Fibroblast of mammary gland (primary cell): ENCODE measurements at places on chromosomes 1 and 21.

GRCh38 chr21:38804789-38805327 is 871 bp upstream of the ETS2 start:
- DNase-seq, result peak; percentile 58

GRCh38 chr1:170881268-170882265 is 53.8 kb upstream of the MROH9 start:
- peak; percentile 73 for DNase-seq

GRCh38 chr21:38810034-38810825 is 4.5 kb downstream of the ETS2 start:
- no peak for DNase-seq

- DNase-seq, result no peak
Measured at GRCh38 chr1:178266113-178266512, 172.2 kb downstream of the RASAL2 start.

GRCh38 chr1:226814751-226815537 is 55.5 kb upstream of the PSEN2 start:
- DNase-seq, result peak; percentile 91

DNA sequence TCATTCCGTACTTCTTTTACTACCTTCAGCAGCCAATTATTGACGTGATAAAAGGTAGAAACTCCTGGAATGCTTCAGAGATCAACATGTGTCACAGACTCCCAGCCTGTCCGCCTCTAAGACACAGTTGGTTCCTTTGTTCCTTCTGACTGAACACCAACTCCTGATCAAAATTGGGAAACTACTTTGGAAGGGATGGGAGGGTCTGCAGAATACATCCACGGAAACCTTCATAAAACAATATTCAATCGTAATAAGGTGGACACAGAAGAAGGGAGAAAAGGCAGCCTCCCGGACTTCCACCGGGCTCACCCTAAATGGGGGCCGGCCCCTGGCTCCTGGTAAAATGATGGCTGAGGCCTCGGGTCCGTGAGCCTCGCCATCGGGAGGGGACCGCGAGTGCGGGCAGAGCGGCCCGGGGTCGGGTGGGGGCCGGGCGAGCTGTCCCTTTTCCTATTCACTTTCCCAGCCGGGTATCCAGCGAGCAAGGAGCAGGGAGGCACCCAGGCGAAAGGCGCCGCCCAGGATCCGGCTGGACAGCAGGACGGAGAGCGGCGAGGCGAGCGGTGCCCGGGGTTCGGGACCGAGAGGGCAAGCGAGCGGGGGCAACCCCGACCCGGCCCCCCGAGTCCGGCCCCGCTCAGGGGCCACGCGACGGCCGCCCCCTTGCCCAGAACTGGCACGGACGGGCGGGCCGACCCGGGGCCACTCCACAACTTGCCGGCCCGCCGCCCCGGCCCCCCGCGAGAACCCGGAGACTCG is 805 bp downstream of the NRIP1 start:
- DNase-seq, result no peak

- peak; percentile 93 for DNase-seq
Measured at GRCh38 chr1:41122851-41123518, 101.5 kb upstream of the SLFNL1 start.

DNA sequence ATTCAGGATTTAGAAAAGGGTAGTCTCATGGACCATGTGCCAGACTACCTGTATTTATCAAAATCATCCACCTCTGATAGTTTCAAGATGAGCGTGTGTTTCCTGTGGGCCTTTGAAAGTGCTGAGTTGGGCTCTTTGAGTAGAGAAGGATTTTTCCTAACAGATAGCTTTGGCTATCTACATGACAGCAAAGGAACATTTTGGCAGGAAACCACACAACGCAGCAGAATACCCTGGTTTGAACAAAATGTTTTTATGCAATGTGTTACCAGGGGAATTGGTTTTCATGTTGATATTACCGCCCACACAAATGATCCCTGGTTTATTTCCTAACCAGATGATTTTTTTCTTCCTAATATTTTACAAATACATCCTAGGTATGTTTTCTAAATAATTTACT is 431.4 kb downstream of the NEGR1 start:
- peak; percentile 89 for DNase-seq

DNA sequence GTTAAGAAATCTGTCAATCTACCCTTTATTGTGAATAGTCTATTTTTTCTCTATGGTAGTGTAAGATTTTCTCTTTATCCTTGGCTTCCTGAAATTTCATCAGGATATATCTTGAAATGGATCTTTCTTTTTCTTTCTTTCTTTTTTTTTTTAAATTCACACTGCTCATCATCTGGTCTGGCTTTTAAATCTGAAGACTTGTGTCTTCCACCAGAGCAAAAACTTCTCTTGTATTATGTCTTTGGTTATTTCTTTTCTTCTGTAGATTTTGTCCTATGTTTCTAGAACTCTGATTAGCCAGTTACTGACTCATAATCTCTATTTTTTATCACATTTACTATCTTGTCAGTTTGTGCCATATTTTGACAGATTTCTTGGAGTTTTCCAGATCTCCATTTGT is 133.8 kb upstream of the LMO4 start:
- DNase-seq, result no peak

DNA sequence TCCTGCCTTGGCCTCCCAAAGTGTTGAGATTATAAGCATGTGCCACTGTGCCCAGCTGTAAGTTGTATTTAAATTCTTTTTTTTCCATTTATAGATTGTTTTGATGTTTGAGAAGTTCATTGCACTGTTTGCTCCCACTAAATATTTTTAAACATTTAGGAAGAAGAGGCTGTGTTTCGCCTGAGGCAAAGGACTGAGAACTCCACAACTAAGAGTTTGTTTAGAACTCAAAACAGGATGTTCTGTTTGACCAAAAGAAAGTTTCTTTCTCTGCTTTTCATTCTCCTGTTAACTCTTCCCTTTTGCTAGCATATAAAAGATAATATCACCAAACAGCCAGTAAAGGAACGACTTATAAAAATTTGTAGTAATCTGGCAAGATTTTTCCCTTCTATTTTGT is 87.0 kb downstream of the RUNX1 start:
- DNase-seq, result no peak

DNA sequence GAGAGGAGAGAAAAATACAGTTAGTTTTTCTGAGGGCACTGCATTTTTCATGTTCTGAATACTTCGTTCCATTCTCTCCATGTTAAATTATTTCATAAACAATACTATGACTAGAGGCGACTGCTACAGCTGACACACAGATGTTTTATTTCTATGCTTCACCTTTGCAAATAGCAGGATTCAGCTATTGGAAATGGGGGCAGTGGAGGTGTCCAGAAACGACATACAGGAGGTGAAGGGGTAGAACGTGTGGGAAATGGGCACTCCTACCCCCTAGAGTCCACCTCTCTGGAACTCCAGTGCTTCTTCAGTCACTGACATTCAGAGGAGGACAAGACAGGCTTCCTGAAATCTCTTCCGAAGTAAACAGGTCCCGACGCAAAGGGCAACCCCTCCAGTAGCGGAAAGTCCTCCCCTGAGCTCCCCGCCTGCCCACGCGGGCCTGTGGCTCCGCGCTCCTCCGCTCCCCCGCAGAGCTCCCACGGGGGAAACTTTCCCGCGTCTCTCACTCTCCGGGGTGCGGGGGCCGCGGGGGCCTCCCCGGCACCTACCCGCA is 480 bp downstream of the DPYD start:
- DNase-seq, result peak; percentile 38

DNA sequence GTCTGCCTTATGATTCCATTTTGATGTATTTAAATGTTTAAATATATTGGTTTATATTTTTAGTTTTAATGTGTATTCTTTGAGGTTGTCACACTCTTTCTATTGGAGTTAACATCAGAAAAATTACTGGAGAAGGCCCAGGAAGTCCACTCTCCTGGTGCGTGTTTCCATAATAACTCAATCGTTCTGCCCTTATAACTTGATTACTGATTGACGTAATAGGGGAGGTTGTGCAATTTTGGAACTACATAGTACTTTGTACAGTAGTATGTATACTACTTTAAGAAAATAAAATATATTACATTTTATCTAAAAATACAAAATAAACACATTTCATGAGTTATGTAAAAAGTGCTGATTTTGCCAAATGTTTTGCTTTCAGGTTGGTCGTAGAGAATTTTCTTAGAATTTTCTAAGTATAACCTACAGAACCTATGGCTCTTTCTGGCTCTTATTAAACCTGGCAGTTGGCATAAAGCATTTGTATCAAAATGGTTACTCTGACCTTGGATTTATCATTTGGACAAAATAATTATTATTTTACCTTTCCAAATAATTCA is 5.7 kb downstream of the PLA2G4A start:
- DNase-seq, result no peak

DNA sequence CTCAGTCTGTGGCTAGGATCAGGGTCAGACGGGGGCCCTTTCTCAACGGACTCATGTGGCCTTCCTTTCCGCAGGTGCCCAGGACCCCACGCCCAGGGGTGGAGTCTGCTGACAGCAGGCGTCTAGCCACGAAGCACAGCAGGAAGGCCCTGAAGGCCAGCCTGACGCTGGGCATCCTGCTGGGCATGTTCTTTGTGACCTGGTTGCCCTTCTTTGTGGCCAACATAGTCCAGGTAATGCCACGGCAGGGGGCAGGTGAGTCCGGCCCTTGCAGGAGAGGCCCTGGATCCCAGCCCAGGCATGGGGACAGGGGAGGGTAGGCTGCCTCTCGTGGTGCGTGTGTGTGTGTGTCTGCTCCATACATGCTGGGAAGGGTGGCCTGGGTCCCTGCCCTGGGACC is 13.8 kb downstream of the HTR6 start:
- DNase-seq, result no peak
